Stomach (tissue), 19 donors: ENCODE measurements at places on chromosomes 4 and X.

DNA sequence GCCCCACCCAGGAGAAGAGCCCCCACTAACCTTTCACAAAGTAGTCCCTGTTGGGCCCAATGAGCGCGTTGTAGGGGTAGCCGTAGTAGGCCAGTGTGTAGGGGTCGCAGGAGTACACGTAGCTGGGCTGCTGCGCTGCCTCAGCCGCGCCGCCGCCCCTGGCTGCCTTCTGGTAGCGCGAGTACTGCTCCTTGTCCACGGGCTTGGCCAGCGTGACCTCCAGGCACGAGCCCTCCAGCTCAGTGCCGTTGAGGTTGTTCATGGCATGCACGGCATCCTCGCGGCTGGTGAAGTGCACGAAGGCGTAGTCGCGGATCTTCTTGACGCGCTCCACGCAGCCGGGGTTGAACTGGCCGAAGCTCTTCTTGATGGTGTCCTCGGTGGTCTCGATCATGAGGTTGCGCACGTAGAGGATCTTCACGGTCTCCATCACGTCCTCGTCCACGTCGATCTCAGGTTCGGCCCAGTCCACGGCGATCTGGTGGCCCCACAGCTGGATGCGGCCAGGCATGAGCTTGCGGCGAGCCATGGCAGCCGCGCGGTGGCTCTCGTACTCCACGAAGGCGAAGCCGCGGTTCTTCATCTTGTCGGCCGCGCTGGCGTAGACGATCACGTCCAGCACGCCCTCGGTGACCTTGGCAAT, 102.7 kb downstream of the CHRNA9 start:
- DNase-seq = no peak

DNA sequence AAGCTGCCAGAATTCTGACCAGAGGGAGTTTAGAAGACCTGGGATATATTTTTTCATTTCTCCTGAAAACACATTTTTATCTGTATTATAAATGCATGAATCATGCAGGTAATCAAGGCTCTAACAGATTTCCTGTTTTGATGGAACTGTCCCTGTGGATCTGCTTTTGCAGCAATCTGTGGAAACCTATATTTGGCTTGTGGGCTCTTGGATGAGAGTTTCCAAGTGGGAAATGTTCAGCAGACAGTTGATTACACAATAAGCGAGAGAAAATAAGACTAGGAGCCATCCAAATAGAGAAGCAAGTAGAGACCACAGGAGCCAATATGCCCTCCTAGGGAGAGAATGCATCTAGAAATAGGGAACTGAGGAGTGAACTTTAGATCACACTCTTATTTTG, 105.0 kb downstream of the NDST3 start:
- DNase-seq = no peak

- DNase-seq = no peak
Observed at GRCh38 chrX:68792083-68792482, 36.7 kb upstream of the EFNB1 start.

DNA sequence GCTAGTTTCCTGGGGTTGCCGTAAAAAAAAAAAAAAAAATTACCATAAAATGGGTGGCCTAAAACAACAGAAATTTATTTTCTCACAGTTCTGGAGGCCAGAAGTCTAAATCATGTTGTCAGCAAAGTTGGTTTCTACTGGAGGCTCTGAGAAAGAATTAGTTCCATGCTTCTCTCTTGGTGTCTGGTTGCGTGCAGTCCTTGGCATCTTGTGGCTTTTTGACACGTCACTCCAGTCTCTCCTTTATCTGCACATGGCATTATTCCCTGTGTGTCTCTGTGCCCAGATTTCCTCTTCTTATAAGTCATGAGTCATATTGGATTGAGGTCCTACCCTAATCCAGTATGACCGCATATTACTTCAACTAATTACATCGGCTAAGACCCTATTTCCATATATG, 38.7 kb downstream of the SPATA4 start:
- DNase-seq = no peak

DNA sequence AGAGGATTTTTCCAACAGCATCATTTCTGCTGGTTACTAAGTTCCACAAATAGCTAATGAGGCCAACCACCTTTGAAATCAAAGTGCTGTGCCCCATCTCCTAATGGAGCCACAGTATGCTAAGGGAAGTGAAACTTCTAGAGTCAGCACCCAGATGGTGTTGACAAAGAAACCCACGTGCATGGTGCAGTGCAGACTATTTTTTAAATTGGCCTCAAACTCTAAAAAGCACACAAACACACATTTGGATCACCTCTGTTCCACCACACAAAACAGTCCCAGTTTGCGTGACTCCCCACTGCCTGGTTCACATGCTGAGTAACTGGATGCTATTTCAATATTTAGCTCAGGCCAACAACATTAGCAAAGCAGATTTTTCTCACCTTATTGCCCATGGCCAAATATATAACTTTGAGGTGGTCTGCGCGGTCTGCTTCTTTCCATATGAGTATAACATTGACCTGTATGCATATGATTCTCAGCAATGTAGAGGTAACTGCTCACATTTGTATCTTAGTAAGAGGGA, 69.9 kb downstream of the AMELX start:
- DNase-seq = no peak

DNA sequence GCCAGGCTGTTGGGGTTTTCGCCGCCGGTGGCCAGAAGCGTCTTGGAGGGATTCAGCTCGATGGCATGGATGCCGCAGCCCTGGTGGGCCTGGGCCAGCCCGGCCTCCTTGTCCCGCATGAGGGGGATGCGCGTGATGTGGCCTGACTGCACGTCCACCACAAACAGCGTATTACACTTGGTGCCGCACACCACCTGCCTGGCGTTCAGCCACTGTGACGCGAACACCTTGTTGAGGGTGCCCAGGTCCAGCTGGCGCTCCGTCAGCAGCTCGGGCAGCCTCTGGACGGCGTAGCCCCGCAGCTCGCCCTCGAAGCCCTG, 728 bp downstream of the DCAF12L2 start:
- peak; percentile 2 for DNase-seq

DNA sequence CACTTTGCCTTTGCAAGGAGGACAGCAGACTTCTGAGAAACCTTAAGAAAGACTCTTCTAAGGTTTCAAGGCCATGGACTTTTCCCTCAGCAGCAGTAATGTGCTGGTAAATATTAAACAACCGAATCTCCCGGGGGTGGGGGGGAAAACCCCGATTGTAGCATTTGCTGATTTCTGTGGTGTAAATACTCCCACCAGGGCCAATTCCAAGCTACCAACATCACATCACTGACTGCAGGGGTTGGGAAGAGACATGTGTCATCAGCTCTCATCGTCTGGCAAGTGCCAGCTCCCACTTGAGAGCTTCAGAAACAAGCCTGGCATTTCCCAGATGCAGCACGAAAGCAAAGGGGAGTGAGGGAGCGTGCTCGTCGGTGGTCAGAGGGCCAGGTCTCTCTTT, 101.2 kb downstream of the BCOR start:
- DNase-seq = no peak

DNA sequence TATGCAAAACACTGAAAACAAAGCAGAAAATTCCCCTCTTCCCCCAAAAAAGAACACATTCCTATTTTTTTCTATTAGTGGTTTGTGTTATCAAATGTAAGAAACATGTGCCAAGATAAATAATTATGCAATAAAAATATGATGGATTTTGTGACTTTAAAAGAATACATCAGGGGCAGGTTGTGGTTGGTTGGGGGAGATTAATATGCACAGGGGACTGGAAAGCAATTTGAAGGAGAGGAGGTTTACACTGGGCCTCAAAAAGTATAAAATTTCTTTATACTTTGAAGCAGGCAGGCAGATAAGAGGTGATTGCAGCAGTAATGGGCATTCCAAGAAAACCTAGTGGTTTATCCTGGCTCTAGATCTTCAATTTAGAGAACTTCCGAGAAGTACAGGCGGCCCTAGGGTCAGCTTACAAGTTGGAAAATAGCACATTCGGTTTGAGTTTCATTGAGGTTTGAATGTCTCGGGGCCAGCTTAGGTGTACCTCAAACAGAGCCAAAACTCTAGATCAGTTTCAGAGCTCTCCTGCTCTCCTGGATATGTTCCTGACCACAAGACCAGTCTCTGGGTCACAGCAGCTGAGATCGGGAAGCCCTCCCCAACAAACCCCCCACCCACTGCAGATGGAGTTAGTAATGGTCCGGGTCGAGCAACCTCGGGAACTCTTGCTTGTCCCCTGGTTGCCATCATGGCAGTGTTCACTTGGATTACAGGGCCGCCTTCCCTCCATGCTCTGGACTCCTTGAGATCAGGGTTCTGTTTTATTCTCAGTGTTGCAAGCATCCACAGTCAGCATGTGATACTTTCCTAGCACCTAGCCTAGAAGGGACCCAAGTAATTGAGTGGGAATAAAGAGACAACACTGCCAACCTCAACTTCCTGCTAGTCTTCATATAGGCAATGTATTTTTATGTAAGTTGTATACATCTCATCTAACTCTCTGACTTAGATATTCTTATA, 112.1 kb upstream of the DDIT4L start:
- no peak for DNase-seq

DNA sequence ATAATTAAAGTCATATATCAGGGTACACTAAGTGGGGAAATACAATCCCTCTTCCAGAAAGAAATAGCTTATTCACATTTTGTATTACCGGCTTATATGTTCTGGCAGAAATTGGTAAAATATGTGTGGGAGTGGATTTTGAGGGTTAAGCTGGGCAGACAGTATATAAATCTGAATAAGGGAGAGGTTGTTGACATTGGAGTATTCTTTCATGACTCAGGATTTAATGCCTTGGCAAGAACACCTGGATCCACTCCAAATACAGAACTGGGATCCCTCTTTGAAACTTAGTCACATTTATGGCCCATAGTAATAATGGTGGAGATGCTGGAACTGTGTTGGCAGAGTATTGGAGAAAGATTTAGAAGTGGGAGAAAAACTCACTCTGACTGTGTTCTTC, 54.3 kb upstream of the TET2 start:
- DNase-seq = no peak

DNA sequence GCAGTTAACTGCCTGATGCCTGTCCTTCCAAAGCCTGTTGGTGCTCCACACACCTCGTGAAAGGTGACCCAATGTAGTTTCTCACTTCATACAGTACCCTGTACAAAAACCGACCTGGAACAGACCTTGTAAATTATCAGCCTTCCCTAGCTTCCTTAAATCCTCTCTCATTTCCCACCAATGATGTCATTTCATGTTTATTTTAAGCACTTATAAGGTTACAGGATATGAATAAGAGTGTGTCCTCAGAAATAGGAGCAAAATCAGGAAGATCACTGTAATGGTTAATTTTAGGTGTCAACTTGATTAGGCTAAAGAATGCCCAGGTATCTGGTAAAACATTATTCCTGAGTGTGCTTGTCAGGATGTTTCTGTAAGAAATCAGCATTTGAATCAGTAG, 44.7 kb downstream of the TMEM150C start:
- no peak for DNase-seq

DNA sequence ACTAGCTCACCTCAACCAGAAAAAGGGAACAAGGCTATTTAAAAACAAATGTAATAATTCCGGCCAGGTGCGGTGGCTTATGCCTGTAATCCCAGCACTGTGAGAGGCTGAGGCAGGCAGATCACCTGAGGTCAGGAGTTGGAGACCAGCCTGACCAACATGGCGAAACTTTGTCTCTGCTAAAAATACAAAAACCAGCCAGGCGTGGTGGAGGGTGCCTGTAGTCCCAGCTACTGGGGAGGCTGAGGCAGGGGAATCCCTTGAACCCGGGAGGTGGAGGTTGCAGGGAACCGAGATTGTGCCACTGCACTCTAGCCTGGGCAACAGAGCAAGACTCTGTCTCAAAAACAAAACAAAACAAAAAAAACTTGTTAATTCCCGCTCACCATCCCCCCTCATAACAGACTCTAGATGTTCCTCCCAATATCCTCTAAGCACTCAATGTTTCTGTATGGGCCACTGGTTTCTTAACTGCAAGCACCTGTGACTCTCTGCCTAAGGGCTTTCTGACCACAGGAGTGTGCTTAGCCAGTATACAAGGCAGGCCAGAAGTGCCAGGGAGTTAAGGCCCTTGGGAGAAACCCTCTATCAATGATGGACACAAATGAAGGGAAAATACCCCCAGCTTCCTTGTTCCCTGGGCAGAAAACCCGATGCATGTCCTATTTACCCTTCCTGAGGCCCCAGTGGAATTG, 21.0 kb upstream of the THOC2 start:
- DNase-seq = no peak

GRCh38 chr4:116925900-116926457, 159.4 kb downstream of the TRAM1L1 start:
- peak; percentile 39 for DNase-seq

- DNase-seq = no peak
Observed at GRCh38 chr4:4558881-4559280, 17.0 kb upstream of the STX18 start.

GRCh38 chr4:185280608-185281007, 71.2 kb downstream of the SNX25 start:
- DNase-seq = no peak

DNA sequence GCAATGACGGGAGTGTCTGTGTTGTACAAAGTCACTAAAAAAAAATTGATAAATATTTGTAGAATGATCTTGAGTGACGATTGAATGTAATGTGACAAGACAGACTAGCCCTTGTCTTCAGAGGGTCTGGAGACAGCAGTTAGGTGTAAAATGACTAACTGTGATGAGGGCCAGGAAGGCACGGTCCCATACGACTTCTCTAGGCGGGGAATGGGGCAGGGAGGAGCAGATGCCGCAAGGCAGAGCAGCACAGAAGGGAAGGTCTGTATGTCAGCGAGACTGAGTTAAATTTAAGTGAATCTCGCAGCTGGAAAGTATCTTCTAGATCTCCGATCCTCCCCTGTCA, 405 bp downstream of the CENPE start:
- no peak for DNase-seq

DNA sequence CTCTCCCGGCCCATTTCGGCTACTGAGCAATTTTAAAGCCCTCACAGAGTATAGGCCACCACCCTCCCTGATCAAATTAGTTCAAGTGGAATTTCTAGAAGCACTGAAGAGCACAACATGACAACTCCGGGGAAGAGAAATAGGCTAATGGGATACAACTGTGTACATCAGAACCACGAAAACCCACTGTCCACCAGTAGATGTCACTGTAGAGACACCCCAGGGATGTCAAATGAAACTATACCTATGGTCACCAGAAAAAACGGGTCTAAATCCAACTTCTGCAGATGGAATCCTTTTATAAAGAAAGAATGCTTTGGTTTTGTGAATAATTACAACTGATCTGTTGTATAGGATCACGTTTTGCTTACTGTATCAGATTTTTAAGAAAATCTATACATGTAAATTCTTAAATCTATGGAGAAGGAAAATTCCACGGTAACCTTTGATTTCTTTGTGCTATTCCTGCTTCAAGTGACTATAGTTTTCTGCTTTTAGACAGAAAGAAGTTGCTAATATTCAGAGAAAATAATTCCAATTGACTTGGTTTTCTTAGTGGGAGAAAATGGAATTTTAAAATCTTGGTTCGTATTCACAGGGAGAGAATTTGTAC, 29.5 kb upstream of the MAP3K15 start:
- peak; percentile 78 for DNase-seq

- DNase-seq = no peak
Observed at GRCh38 chrX:119984652-119985051, 41.1 kb upstream of the NKAP start.
